ENCODE measurements at places on chromosomes 16 and 17.

GRCh38 chr16:48810803-48811453 lies 200.9 kb upstream of the N4BP1 start:
- no peak for DNase-seq

DNA sequence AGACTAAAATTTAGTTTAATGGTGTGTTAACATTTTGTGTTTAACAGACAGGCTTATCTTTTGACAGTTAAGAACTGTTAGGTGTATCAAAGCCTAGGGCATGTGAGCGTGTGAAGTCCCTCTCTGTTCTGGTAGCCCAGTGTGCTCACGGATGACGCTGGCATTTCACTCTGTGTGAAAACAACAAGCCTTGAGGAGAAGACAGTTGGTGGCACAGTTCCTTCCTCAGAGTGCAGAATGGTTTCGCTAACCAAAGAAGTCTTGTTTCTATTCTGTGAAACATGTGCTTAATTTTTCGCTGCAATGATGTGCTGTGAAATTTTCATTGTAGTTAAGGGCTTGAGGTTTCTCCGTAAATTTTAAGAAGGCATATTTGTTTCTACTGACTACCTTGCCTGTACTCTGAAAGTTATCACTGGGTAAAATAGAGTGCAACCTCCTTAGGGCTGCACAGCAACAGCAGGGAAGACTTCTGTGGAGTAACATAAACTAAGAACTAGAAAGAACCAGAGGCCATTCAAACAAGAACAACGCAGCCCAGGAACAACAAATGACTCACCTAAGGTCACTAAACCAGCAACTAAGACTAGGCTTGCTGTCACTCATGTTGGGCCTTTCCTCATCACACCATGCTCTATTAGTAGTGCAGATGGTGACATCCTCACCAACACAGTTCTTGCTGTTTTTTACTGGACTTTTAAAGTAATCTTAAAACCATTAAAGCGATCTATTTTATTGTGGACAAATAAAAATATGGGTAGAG lies 33.4 kb downstream of the BRD7 start:
- no peak for DNase-seq

DNA sequence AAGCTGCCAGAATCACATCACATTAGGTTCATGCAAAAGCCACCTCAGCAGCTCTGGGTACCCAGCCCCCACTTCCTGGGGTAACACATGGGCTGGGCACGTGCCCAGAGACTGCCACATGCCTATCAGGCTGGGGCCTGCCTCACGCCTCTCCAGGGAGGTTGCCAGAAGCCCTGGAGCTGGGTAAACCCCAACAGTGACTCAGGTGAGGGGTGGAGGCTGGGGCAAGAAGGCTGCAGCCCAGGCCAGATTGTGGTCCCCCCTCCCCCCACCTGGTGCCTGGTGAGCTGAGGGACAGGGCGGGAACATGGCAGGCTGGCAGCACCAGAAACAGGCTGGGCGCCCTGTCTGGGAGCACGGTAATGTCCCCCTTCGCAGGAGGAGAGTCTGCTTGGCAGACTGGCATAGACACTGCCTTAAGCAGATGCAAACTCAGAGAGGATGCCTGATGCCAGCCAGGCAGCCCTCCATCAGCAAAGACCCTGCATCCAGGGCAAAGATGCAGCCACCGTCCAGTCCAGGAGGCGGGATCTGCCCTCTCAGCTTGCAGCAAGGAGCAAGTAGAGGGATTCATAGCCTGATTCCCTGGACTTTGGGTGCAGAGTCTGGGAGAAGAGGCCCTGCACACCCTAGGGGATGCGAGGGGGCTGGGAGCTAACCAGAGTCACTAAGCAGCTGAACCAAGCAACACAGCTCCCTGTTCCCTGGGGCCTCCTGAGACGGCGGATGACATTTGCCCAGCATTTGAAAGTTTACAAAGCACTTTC lies 28.8 kb downstream of the NGFR start:
- peak; percentile 50 for DNase-seq

DNA sequence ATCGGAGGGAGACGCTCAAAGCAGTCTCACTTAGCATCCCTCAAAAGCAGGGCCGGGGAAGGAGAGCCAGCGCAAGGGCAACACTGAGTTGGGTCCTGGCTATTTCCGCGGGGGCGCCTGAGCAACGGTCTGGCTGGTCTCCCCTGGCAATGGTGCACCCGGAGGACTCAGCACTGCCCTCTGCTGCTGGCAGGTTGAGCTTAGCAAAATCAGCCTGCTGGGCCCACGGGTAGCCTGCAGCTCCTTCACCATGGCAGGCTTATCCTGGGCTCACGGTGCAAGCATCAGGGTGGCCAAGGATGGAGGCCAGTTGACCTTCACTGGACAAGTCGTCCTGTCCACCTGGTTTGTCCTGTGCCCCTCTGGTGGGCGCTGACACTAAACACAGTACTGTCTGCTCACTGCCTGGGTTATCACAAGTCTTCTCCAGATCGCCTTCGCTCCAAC lies 14.4 kb upstream of the ALDH3A1 start:
- DNase-seq, result peak; percentile 88

- no peak for DNase-seq
These were observed 23.2 kb downstream of the JUP start for GRCh38 chr17:41763327-41763726.

GRCh38 chr16:9481747-9482730 lies 390.6 kb downstream of the HAPSTR1 start:
- no peak for DNase-seq

- no peak for DNase-seq
These were observed 93.1 kb downstream of the SALL1 start for GRCh38 chr16:51057969-51058337.

DNA sequence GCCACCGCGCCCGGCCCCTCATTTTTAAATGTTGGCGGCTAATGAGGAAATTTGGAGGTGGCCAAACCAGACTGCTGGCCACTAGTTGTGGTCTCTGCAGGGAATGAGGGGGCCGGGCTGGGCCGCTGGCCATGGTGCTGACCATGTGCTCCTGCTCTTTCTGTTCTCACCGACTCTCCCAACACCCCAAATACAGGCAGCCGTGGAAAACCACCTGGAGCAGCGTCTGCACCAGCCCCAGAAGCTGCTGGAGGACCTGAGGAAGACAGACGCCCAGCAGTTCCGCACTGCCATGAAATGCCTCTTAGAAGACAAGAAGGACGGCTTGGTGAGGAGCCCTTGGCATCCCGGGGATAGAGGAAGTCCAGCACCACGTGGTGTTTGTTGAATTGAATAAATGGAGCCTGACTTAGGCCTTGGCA lies 21.3 kb downstream of the OTOA start:
- DNase-seq, result peak; percentile 44

GRCh38 chr17:72362376-72363088 lies 241.7 kb downstream of the SOX9 start:
- DNase-seq, result no peak

DNA sequence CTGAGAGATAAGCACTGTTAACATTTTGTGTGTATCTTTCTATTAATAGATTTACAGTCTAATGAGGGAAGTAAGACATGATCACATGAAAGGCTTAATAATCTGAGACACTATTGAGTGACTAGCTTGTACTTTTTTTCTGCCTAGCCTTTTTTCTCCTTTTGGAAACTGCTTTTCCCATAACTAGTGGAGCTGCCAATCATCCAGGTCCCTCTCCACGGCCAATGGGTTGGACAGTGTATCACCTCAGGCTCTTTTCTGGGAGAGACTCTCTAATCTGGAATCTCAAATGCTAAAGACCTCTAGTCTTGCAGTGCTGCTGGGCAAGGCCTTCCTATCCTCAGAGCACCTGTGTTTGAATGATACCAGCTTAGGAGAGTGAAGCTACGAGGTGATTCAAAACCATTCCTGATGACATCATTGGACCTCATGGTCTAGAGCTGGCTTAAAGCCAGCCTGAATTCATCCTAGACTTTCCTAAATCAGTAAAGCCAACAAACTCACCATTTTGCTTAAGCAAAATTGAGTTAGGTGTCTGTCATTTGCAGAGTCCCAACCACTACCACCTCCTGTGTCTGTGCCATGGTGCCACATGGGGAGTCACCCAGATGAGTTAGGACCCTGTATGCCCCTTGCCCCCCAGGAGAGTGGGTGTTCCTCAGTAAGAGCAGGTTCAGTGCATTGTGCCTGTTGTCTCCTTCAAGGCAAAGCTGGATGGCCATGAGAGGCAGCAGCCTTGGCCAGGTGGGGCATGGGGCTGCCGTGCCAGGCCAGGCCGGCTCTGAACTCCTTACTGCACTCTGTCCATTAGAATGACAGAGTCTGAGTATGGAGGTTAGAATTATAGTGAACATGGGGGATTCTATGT lies 62.9 kb downstream of the SPECC1 start:
- DNase-seq, result no peak

GRCh38 chr16:71956486-71956885 lies 43.7 kb downstream of the PKD1L3 start:
- DNase-seq, result no peak

DNA sequence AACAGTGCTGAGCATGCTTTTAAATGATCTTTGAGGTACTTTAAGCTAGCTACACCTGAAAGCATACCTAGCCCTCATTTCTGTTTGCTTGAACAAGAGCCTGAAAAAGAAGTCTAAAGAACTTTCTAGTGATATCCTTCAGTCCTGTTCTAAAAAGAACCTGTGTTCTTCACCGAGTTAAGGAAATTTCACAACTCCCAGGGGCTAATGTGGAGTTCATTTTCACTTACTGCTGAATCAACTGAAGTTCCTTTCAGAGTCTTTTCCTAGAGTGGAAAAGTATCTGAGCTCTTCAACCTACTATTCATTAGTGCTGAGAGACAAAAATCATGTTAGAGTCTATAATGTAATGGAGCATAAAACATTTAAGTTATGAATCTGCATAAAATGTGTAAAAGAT lies 66.9 kb downstream of the CHD9 start:
- no peak for DNase-seq

DNA sequence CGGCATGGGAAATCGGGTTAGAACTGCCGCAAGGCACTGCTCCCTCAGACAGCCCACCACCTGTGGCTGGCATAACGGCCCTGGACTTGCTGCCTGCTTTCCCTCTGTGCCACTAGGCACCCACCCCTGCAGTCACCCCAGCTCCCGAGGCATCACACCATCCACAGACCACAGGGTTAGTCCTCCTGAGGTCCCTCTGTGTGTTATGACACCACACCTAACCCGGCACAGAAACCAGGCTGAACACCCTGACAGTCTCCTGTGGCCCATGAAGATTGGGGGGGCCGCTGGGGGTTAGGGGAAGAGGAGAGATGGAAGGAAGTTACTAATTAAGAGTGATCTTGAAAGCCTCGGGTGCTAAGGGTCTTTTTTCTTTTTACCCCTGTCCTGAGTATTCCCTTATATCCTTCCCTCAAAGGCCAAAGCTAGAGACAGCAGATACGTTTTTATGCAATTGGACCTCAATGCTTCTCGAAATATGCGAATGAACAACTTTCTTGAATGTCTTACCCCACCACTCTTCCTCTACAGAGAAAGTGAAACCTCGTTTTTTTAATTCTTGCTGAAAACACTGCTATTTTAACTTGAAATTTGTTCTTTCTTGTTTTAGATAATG lies 7.0 kb downstream of the CYTH1 start:
- DNase-seq, result no peak

GRCh38 chr16:87223656-87224248 lies 93.4 kb downstream of the C16orf95 start:
- DNase-seq, result no peak

GRCh38 chr16:89966756-89967155 lies 18.2 kb downstream of the DEF8 start:
- DNase-seq, result no peak

DNA sequence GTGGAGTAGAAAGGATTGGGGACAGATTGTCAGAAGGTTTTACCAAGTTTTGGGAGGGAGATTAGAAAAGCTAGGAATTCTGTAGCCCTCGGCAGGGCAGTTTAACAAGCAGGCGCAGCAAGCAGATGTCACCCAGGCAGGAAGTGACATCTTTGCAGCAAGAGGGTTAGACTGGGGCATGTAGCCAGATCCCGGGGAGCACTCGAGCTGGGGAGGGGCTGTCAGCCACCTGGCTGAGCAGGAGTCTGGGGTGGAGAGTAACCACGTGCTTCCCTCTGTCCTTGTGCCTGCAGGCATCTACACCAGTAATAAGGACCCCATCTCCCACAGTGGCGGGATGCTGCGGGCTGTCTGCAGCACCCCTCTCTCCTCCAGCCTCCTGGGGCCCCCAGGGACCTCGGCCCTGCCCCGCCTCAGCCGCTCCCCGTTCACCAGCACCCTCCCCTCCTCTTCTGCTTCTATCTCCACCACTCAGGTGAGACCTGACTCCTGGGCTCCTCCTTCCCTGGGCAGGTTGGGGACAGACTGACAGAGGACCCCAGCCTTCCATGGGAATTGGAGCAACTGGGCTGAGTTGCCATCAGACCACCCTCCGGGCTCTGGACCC lies 12.2 kb downstream of the MLLT6 start:
- no peak for DNase-seq

- DNase-seq, result no peak
These were observed 2.4 kb downstream of the ACTG1 start for GRCh38 chr17:81509972-81510784.

DNA sequence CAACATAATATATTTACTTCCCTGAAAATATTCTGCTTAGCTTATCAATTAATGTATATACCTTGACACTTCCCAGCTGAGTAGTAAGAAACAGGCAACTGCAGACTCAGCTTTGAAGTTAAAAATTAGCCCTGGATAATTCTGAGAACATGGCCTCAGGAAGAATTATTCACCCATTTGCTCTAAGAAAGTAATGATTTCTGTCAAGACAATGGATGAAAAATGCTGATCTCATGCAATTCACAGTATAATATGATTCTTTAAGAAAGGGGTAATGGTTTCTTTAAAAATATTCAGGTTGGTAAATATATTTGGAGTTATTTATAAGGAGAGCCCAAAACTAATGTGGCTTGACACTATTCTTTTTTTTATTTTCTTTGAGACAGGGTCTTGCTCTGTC lies 88.8 kb downstream of the CACNG1 start:
- no peak for DNase-seq

DNA sequence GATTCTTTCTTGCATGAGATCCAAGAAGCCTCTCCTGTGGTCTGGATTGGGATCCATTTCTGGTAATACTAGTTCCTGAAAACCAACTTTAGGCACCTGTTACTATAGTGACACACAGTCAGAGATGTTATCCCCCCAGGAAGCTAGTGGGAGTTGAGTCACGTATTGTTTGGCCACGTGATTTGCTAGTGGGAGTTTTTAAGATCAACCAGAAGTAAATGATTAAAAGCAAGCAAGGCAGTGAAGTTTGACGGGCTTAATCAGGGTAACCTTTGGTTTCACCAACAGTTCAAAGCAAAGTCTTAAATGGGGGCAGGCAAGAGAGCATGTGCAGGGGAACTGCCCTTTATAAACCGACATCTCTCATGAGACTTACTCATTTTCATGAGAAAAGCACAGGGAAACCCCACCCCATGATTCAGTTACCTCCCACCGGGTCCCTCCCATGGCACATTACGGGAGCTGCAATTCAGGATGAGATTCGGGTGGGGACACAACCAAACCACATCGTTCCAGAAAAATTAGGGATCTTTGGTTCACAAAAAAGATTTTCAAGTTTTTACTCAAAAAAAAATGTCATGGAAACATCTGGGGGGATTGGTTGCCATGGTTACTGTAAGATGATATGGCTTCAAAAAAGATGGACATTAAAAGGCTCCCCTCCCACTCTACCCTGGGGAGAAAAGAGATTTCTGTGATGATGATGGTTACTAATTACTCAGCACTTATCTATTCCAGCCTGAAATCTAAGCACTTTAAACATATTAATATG lies 483.1 kb upstream of the ERCC4 start:
- DNase-seq, result no peak

- DNase-seq, result no peak
These were observed 500.0 kb upstream of the SALL1 start for GRCh38 chr16:51651061-51651466.
